ENCODE measurements at places on chromosomes 1 and 21. TPM values are rescaled to one million over a fixed set of nuclear protein-coding genes. Genes with fewer than 3 reads are reported as not detected.

Gene AMY2B
- 23.9 TPM for total RNA-seq

Gene SPATA17
- total RNA-seq = 1.2 TPM

Gene TBX15
- 0.63 TPM for total RNA-seq

Gene C8B
- not detected for total RNA-seq

Gene KCNK2
- 0.08 TPM for total RNA-seq

Gene KRTAP11-1
- total RNA-seq = not detected

Gene ATP1A2
- total RNA-seq = 401 TPM

Gene STK40
- 69.8 TPM for total RNA-seq

Gene SLC45A1
- 1.8 TPM for total RNA-seq

DNA sequence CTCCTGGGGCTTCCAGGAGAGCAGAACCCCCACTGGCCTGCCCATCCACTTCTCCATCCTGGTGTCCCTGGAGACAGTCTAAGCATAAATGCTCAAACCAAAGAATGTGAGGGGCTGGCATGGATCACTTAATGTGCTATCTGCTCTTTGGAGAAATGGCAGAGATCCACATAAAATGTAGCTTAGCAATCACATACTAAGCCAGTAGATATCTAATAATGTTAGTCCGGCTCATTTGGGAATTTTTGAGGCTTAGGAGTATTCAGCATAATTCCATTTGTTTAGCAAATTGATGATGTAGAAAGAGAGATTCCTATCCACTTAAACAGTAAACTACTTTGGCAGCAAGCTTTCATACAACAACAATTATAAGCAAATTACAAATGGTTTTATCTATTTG, 90.7 kb downstream of the TENT5C start:
- DNase-seq = no peak

DNA sequence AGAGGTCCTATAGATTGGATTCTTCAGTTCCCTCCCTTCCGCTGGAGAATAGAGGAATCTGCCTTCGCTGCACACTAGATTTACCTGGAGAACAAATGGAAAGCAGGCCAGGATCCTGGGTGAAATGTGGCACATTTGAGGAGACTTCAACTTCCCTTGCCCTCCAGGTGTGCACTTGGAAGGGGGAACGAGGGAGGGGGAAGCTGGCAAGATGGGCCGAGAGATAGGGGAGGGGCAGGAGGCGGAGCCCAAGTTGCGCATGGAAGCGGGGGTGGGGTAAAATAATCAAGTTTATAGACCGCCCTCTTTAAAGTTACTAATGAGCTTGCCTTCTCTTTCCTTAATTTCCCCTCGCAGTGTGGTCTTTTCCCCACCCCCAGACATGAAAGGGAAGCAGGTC, 155.7 kb upstream of the CAMK1G start:
- DNase-seq = no peak

DNA sequence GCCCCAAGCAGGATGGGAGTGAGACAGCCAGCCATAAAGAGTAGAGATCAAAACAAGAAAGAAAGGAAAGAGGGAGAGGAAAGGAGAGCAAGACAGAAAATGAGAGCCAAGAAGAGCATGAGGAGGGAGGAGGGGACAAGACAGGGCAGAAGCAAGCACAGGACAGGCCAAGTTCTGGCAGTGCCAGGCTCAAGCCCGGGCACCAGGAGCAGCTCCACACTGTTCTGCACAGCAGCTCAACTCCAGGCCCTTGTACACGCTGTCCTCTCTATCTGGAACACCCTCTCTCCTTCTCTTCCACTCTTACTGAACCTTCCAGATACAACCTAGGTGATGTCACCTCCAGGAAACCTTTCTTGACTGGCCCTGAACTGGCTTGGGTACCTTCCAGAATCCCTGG, 11.7 kb downstream of the IFFO2 start:
- no peak for DNase-seq

DNA sequence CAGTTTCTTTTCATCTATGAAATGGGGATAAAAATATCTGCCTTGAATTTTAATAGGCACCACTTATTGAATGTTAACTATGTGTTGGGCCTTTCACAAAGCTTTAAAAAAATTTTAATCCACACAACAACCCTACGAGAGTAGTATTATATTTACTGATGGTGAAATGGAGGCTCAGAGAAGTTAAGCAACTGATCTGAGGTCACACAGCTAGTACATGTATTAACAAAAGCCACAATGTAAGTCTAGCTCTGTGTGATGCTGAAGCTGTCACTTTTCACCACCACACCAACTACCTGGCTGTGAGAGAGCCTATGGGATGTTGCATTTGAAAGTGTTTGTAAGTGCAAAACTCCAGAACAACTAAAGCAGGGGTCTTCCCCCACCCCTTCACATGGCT, 44.1 kb downstream of the LRRN2 start:
- DNase-seq = no peak

DNA sequence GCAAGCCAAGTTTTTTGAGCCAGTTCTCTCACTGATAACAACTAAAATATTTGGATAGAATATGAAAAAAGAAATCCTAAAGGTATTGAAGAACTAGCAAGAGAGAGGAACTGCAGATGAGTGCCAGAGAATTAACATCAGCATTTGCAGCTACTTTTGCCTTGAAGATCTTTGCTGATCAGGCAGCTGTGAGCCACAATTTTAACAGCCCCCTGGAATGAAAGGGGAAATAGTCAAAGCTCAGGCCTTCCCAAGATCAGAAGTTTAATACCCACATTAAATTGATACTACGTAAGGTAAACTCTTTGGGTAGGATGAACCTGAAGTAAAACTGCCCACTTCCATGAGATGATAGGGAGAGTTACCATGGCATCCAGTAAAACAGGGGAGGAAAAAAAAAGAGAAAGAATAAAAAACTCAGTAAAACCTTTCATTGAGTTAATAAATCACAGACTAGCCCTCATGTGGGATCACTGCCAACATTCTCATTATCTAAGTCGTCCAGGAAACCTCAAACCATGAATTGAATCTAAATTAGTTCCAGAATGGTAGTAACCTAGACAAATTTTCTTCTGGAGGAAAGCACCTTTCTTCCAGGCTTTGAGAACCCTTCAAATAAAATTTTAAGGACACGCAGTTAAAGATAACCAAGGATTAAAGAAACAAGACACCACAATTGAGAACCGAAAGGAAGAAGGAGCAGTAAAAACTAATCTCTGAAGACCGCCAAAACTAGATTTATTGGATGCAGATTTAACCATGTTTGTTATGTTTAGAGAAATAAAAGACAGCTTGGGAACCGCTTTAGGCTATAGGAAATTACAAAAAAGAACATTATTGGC, 28.3 kb downstream of the SCP2 start:
- DNase-seq = no peak

GRCh38 chr21:36402339-36402738, 17.1 kb downstream of the CHAF1B start:
- DNase-seq = no peak

- no peak for DNase-seq
Observed at GRCh38 chr1:2104621-2105427, 54.6 kb downstream of the PRKCZ start.

GRCh38 chr1:183195142-183195574, 9.1 kb downstream of the LAMC2 start:
- no peak for DNase-seq

- DNase-seq = no peak
Observed at GRCh38 chr1:69982992-69983391, 222.4 kb downstream of the LRRC40 start.

- peak; percentile 68 for DNase-seq
Observed at GRCh38 chr1:23424293-23425192, at the start of gene TCEA3. TCEA3 (minus strand) TSS chr1:23424748; CDS start chr1:23424633, 115 bp downstream.

- DNase-seq = no peak
Observed at GRCh38 chr1:21586222-21586621, 77.0 kb downstream of the ALPL start.

DNA sequence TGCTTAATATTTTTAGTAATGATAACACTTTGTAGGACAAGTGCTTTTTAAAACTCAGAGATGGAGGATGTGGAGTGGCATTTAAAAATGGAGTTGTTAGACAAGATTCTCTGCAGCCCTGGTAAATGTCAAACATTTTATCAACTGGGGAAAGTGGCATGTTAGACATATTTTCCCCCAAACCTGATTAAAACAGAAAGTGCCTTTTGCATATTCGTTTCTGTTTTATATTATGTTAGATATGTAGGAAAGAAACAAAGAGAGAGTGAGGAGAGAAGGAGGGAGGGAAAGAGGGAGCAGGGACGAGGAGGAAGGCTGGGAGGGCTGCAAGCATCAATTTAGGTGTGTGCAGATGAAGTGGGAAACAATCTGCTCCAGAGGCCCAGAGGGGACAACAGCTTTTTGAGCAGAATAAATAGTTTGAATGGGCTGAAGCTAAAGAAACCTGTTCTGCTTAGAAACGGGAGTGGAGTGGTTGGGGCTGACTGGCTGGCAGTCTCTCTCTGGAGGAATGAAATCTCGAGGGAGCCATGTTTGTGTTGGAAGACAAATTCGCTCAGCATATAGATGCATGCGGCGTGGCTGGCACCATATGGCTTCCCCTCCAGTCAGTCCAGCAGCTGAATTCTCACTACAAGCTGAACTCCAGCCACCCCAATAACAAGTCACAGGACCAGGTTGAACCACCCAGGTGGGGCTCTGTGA, 502.2 kb downstream of the AJAP1 start:
- DNase-seq = no peak

- DNase-seq = no peak
Observed at GRCh38 chr1:203996126-203996525, 76.8 kb upstream of the SOX13 start.

GRCh38 chr1:47793563-47793962, 203.6 kb downstream of the TRABD2B start:
- no peak for DNase-seq

DNA sequence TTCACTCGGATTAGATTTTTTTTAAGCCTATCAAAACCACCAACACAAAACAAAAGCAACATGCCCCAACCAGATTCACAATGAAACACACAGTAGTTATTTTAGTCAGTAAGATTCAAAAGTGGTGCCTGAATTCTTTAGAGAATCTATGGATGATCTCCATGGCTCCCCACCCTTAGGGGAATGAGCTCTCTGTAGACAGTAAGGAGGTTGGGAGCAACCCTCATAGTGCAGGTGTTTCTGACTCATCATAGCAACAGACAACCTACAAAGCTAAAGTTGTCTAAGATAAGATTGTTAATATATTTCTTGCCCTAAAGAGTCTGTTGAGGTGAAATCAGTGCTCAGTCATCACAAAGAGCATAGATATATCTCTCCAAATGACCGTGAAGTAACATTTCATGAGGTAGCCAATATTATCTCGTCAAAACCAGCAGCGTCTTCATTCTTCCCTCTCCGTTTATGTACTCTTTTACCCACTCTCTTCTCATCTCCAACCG, 78.3 kb downstream of the ADAMTS1 start:
- no peak for DNase-seq

- DNase-seq = no peak
Observed at GRCh38 chr1:117612517-117613248, 6.8 kb downstream of the TENT5C start.

- peak; percentile 82 for DNase-seq
Observed at GRCh38 chr1:15152318-15153183, 996 bp upstream of the TMEM51 start.

- no peak for DNase-seq
Observed at GRCh38 chr1:77623066-77623465, 59.4 kb downstream of the ZZZ3 start.

- peak; percentile 76 for DNase-seq
Observed at GRCh38 chr1:203408486-203409481, 57.9 kb upstream of the FMOD start.

GRCh38 chr1:110364221-110364620, 25.0 kb downstream of the RBM15 start:
- no peak for DNase-seq

GRCh38 chr1:174894117-174894762, 105.5 kb upstream of the CACYBP start:
- DNase-seq = no peak

DNA sequence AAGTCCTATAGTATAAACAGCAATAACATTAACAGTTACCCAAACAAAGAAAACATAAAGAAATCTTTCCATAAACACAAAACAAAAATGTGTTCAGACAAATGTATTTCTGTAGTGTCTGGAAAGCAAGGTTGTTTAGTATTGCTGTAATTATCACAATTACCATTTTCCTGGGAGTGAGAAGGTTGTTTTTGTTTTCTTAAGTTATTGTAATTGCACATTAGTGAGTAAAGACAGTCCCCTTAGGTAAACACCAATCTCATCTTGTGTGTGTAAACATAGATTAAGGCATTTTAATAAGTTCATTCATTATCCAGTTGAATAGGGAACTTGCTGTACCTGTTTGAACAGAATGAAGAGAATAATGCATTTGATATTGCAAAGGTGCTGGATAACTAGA, 356.9 kb upstream of the ADGRL4 start:
- DNase-seq = no peak

DNA sequence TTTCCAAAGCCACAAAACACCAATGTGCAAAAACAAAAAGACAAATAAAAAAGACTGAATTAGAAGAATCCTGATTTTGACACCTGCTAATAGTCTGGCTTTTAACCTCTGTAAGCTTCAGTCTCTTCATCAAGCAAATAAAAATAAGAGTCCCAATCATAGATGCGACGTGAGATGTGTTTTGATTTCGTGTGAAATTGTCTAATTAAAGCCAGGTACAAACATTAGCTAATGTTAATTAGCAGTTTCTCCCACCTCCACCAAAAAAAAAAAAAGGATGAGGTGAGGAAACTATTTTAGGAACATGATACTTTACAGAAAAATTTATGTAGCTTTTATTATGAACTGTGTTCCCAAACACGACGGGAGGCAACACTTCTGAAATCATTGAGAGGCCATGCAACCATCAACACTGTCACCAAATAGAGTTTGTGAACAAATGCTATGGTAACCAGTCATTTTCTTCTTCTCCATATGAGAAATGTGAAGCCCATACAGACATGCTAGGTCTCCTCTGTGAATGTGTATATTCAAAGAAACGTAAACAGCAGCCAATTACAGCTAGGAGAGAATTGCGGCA, 6.7 kb upstream of the EVI5 start:
- no peak for DNase-seq

DNA sequence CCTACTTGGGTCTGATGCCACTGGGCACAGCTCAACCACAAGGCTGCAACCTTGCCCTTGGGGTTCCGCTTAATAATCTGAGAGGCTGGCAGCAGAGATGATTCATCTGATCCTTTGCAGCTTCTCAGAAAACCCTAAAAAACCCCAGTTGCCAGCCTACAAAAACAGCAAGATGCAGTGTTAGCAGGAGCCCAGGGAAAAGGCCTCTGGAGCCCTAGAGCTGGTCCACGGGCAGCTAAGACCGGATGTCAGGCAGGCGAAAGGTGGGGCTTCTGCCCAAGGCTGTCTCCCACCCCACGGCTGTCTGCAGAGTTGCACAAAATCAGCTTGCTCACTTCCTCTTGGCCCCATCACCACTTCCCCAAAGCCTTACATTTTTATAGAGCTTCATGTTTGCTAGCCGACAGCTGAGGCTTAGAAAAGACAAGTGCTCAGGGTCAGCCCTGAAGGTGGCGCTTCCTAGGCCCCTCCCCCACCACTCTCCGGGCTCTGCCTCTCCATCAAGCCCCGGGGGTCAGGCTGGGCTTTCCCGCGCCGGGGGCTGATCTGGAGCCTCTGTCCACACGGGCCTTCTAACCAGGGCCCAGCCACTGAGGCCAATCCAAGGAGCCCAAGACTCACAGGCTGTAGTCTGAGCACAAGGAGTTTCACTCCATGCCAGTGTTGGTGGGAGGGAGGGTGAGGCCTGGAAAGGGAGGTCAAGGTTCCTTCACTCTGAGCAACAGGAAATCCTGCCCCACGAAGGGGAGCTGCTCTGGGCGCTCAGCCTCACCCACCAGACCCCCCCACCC, 4.2 kb upstream of the ADORA3 start:
- peak; percentile 82 for DNase-seq

GRCh38 chr1:156399355-156400125, 30.5 kb downstream of the RHBG start:
- DNase-seq = no peak
